ENCODE measurements at places on chromosomes 12 and 14.

GRCh38 chr12:120225852-120226640 lies 25.1 kb upstream of the RPLP0 start:
- no peak for DNase-seq

DNA sequence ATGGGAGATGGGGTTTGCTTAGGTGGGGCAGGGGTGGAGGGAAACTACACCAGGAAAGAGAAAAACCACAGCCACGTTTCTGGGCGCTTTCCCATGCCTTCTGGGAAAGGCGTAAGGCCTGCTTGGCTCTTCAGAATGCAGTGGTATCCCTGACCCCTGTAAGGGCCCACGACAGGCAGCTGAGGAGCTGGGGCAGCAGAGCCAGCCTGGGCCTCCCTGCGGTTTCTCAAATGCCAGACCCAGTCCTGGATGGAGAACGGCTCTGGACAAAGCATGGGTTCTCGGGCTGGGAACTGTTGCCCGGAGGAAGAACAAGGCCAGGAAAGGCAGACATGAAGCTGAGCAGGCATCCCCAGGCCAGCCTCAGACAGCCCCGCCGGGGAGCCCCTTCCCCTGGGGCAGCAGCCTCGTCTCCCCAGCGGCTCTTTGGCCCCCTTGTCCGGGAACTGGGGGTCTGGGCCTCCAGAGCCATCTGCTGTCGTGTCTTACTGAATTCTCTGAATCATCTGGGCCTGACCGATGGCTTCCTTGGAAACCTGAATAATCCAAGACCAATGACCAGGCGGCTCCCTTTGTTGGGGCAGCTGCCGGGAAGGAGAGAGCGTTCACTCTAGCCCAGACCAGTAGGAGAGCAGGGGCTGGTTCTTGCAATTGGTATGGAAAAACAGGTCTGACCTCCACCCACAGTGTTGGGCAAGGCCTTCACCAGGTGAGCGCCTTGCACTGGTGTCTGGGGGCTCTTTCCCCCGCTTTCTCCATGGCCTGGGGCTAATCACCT lies 64.0 kb upstream of the RIN3 start:
- no peak for DNase-seq

- no peak for DNase-seq
Observed at GRCh38 chr14:53330441-53330840, 177.3 kb upstream of the DDHD1 start.

- DNase-seq = no peak
Observed at GRCh38 chr12:4386801-4387200, 7.3 kb upstream of the FGF23 start.

GRCh38 chr12:121776190-121777098 lies 17.0 kb downstream of the RHOF start:
- peak; percentile 85 for DNase-seq

GRCh38 chr14:37268788-37269187 lies 71.1 kb downstream of the MIPOL1 start:
- no peak for DNase-seq

- no peak for DNase-seq
Observed at GRCh38 chr12:10753059-10753458, 29.9 kb upstream of the YBX3 start.

DNA sequence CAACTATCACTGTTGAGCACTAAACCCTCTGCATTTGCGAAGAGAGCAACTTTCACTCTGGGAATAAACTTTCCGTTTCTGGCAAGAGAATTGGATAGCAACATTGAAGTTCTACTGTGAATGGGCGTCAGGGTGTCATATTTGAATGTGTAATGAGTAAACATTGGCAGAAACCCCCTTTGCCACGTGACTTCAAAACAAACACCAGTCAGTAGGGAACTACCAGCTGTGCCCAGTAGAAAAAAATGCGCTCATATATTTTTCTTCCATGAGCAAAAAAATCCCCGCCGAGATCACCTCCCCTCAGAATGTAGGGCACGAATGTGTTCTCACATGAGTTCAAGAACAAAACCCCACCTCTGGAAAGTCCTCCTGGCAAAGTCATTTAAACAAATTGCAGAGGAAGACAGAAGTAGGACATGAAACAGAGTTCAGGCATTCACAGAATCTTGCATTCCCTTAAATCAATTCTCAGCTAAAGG lies 80.6 kb downstream of the BTG1 start:
- peak; percentile 9 for DNase-seq

DNA sequence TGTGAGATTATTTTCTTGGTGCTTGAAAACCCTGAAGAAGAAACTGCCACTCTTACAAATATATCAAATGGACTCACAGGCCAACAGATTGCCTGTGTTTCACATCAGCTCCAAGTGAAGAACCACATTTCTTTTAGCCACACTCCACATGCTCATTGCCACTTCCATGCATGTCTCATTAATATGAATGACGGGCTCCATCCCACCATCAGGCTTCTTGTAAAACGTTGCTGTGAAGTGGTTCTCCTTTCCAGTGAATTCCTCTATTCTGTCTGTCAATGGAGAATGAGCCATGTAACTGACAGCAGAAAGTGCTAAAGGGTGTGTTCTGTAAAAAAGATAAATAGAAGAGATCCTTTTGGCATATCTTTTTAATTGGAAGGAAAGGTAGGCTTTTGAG lies 188.2 kb upstream of the RMST start:
- DNase-seq = no peak

DNA sequence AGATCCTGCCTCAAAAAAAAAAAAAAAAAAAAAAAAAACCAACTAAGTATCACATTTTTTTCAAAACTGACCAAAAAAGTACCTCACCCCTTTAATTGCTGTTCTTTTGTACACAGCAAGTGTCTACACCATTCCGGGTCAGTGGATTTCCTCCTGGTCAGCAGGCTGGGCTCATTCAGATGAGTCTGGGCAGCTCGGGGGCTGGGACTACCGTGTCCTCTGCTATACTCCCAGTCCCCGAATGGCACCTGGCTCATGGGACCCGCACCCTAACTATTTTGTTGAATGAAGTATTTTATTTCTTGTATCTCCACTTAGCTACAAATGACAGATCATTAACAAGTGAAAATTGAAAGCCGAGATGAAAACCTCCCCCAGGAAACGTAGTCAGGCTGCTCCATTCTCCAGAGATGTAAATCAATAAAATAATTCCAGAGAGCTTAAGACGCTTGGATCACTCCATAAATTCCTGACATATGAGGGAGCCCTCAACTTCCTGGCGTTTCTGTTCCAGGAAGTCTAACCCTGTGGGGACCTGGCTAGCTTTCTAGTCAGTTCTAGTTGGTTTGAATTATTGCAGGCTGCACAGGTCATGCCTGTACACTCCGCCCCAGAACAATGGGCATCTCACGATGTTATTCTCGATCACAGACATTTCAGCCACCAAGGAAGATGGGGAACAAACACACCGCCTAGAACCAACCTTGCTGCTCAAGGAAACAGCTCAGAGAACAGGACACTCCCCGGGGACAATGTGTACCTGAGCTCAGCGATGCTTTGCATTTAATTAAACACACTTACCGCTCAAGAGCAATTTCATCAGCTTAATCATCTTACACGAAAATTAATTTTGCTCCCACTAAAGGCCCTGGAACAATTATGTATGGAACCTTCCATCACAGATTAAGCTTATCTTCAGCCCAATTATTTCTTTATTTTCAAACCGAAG lies 76.3 kb downstream of the RIMBP2 start:
- DNase-seq = no peak

DNA sequence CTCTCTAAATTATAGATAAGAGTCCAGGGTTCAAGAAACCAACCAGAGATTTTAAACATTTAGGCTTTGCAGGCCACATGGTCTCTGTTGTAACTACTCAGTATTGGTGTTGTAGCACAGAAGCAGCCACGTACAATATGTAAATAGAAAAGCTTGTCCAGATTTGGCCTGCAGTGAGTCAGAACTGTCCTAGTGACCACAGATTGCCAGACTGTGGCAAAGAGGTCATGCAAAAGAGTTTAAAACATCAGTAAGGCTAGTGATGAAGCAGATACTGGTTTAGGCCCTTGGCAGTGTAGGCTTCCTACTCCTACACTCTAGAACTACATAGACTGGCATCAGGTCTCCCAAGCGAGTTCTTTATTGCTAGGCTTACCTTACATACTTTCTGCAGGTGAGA lies 117.6 kb upstream of the GARIN6 start:
- no peak for DNase-seq

- no peak for DNase-seq
Observed at GRCh38 chr12:104938371-104938770, 19.7 kb downstream of the SLC41A2 start.

GRCh38 chr12:48067250-48067938 lies 38.5 kb downstream of the SENP1 start:
- DNase-seq = no peak

DNA sequence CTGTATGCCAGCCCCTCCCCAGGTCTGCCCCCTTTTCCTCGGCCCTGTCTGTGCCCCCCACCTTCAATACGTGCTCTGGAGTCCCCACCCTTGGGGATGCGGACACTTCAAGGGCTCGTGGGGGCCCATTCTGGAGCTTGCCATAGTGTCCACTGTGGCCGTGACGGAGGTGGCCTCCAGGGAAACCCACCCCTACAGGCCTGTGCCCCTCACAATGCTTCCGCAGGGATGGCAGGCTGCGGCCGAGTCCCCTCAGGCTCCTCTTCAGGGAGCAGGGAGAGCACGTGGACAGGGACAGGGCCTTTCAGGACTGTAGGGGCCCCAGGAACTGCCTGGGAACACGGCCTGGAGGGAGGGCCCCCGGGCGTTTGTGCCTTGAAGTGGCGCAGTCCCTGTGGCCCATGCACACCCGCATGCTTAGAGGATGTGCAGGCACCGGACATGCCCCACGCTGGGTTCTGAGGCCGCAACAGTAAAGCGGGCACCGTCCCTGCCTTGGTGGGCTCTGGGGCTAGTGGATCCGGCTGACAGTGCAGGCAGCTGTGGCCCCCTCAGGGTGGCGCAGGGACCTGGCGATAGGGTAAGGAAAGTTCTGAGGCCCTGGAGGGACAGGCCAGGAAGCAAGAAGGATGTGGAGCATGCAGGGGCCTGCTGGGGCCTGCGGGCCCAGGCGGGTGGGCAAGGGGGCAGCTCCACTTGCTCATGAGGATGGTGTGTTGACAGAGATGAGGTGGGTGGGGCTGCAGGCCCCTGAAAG lies 209.0 kb upstream of the RTL1 start:
- DNase-seq = no peak

DNA sequence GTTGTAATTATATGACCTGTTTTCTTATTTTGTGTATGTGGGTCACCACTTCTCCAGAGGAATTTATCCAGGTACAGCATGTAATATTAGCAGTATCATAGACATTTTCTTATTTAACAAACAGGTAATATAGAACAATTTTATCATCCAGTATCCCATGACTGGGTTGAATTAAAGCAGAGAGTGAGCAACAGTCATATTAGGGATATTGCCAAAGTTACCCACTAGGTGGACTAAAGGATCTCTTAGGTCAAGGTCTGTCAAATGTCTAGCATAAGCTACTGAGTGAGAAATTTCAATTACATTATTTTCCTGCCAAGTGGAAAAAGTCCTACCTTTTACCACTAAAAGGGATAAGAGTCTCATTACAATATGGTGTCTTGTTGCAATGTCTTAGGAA lies 62.1 kb upstream of the TRIM9 start:
- no peak for DNase-seq

GRCh38 chr12:79525357-79525756 lies 165.4 kb downstream of the PAWR start:
- no peak for DNase-seq

DNA sequence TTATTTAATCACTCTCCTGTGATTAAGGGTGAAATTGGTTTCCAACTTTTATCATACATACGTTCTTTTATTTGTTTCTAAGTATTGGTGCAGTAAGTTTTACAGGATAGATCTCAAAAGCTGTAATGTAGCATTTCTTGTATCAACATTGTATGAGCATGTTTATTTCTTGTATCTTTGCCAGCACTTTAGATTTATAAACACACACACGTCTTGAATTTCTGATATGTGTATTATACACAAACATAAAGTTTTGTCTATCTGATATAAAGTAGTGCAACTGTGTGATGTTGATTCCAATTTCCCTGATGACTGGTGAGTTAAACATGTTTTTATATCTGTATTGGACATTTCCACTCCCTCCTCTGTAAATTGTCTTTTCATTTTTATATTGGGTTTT lies 134.7 kb downstream of the NOVA1 start:
- DNase-seq = no peak

DNA sequence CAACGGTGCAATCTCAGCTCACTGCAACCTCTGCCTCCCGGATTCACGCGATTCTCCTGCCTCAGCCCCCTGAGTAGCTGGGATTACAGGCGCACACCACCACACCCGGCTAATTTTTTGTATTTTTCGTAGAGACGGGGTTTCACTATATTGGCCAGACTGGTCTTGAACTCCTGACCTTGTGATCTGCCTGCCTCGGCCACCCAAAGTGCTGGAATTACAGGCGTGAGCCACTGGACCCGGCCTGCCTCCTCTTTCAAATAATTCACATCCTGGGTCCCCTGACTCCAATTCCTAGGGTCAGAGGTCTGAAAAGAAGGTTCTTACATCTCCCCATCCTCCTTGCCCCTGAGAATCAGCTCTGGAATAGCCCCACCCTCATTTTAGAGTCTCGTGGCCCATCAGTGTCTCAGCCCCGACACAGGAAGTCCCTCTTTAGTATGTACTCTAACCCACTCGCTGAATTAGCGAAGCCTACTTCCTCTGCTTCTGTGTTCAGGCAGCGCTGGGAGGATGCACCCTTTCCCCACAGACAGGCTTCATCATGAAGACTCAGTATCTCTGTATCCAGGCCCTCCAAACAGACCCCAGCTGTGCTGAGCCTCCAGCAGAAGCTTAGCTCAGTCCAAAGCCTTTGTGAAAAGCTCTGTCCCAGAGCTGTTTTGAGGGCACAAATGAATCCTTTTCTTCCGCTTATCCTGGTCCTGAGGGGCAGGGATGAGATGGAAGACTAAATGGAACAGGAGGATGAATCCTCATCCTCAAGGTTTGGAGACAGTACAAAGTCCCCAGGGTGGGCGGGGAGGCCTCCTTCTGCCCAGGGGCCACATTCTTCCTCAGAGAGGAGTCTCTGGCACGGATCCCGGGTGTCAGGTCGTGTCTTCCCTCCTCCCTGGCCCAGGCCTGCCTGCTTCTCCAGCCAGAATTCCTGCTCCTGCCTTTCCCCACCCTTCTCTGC lies 3.5 kb downstream of the LPAR5 start:
- no peak for DNase-seq

- DNase-seq = no peak
Observed at GRCh38 chr12:65343801-65344200, 65.3 kb downstream of the MSRB3 start.

DNA sequence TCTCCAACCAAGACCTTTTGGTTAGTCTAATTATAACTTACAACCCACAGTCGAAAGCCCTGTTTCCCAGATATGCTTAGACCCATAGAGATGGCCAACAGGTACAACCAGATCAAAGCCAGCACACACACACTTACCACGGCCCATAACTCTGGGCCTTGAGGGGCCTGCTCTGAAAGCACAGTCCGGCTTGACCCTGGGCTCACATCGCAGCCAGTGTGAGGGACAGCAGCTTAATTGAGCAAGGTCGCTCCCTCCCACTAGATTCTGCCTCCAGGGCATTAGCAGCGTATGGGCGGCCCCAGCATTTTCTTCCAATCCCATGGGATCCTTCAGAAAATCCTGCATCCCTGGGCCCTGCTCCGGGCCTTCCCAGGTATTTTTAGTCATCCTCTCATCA lies 157.4 kb upstream of the FKBP4 start:
- DNase-seq = no peak
